C1 segment of cervical spinal cord (tissue), 14 donors: ENCODE measurements at places on chromosomes 5 and 9.

DNA sequence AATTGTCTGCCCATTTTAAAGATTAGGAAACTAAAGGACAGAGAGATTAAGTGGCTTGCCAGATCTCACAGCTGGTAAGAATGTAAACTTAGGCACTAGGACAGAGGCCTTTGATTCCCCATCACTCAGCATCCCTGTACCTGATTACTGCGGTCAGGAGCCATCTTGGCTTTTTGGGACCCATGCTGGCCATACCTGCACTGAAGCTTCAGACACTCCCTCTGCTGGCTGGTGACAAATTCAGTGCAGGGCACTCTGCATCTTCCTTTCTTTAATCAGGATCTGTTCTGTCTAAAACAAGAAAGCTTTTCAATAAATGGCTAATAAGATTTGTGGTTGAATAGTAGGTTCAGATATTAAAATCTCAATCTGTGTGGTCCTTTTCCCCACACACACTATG, 215.5 kb upstream of the RORB start:
- DNase-seq = no peak

GRCh38 chr9:109766351-109766750, 13.6 kb upstream of the PALM2AKAP2 start:
- DNase-seq = no peak

DNA sequence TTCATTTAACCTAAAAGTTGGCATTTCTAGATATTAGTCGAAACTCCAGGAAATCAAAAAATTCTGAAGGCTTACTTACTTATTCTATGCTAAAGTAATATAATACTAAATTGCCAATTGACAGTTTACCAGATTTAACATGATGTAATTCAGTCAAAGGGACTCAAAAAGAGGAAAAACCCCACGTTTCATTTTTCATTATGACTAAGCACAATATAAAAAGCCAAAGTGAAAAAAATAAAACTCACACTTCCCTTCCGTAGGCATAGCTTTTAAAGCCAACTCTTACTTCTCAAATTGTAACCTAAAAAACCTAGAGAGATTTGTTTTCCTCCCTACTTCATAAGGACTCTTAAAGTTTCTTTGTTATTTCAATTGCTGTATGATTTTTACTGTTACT, 146.6 kb downstream of the RAPGEF6 start:
- no peak for DNase-seq

DNA sequence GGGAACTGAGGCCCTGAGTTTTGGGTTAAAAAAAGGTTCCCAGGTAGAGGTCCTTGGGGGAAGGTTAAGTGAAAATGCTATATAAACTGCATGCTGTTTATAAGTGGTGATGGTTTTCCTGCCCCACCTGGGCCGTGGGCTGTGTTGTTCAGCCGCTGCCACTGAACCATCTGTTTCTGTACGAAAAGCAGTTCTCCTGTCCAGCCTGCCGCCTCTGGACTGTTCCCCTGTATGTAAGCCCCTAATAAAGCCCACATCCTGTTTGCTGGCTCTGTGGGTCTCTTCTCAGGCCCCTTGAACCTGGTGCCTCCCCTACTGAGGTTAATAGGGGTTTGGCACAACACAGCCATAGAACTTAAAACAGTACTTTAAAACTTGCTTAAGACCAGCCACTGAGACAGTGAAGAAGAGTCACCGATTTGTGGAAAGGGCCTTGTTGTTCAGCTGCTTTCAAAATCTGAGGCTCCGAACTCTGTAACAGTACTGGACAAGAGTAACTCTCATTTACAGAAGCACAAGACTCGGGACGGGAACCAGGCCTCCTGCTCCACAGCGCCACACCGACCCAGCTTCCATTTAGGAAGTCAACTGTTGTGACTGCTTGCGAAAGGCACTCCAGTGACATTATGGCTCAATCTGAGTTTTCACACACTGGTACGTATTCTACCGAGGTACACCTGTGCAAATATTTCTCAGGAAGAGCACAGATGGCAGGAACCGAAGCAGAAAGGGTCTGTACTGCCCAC, 192.5 kb downstream of the CDK5RAP2 start:
- DNase-seq = no peak

DNA sequence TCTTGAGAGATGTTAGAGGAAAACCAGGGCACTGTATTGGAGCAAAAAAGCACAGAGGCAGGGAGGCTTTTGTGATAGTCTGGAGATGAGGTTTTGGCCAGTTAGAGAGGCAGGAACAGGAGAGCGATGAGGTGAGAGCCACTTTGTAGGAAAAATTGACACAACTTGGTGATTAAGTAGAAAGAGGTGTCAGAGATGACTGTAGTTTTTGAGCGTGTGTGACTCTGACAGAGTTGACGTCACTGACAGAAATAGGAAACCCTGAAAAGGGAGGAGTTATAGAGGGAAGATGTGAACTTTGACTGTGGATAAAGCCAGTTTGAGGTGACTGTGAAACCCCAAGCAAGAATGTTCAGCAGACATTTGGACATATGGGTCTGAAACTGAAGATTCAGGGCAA, 15.7 kb downstream of the NFX1 start:
- no peak for DNase-seq

DNA sequence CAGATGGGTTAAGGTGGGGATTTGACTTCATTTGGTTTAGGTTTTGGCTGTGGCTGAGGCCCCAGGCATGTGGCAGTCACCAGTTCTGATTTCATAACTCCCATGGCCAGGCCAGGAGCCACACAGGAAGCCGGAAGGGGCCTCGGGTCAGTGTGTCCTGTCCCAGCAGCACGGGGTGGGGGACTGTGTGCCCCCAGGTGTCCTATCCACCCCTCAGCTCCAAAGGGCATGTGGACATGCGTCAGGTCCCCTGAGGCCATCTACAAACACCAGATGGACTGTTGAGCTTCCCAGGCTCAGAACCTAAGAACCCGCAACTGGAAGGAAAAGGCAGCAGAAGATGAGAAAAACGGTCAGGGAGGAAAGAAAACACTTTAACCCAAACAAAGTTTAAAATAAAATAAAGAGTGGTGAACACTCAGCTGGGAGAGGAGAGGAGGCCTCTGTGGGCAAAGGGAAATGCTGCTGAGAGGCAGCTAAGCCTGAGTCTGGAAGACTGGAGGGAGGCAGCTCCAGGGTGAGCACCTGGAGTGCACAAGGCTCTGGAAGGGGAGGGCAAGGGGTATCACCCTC, 260.8 kb downstream of the AUH start:
- DNase-seq = no peak

GRCh38 chr5:138488481-138488945, 23.2 kb downstream of the EGR1 start:
- DNase-seq = no peak

GRCh38 chr5:143044265-143044664, 274.1 kb downstream of the ARHGAP26 start:
- no peak for DNase-seq

DNA sequence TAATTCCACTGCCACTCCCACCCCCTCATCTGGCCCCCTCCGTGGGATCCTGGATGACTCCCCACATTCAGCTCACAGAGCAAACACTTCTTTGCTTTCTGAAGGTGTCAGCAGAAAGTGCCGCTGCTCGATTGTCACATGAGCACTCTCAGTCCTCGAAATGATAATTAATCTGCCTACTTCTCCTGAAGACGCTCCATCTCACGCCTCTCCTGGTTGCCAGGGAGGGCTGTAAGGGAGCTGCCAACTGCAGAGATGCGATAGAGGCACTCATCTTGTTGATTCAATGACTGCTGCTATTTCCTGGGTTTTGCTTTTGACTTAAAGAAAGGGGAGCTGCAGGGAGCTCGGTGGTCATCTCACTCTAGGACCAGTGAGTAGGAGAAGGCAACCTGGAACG, 206.5 kb downstream of the DAB2IP start:
- no peak for DNase-seq

DNA sequence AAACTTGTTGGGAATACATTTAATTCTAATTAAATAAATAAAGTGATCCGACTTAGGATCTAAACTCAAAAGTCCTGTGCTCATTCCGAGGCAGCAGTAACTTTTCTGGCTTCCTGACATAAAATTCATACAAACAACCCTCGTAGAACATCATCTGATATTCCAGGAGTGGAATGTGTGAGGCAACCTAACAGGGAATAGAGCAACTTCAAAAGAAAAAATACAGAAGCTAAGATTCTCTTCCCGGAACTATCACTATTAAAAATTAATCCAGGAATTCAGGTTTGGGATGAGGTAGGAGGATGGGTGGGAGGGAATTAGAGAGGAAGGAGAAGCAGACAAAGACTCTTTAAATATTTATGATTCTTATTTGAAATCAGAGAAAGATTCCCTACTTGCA, 32.9 kb upstream of the TRIO start:
- no peak for DNase-seq

GRCh38 chr9:73042155-73042554, 89.3 kb upstream of the ALDH1A1 start:
- no peak for DNase-seq

- DNase-seq = no peak
These were observed 4.5 kb downstream of the OCLN start for GRCh38 chr5:69497006-69497520.

DNA sequence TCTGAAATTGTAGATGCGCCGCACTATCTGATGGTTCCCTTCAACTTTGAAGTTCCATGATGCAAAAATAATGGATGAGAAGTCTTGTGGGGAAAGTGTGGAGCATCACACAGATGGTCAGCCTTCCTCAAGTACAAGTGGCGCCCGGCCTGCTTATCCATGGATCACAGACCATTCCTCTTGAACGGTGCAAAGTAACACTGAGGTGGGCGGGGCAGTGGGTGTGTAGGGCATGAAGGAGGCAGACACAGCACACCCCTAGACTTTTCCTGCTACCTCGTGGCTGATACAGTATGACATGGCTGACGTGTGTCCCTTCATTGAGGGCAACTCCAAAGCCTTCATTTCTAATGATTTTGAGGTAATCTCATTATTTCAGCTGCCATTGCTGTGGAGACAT, 2.5 kb upstream of the GNG10 start:
- no peak for DNase-seq

DNA sequence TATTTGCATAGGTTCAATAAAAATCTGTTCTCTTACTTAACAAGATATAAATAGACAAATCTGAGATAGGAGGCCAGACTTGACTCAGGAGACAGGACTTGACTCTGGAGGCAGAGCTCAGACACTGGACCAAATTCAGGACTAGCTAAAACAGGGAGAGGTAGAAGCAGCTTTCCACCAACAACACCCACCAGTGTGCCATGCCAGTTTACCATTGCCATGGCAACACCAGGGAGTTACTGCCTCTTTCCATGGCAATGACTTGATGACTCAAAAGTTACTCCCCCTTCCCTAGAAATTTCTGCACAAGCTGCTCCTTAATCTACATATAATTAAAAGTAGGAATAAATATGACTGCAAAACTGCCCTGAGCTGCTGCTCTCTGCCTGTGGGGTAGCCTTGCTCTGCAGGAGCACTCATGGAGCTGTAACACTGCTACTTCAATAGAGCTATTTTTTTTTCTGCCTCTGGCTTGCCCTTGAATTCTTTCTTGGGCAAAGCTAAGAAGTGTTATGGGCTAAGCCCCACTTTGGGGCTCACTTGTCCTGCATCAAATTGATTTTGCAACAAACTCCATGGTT, 473.0 kb downstream of the PLK2 start:
- DNase-seq = no peak
